ENCODE measurements at places on chromosomes 12 and 14.
A peak's percentile ranks its signal among the peaks of the same experiment; 100 is the strongest.

DNA sequence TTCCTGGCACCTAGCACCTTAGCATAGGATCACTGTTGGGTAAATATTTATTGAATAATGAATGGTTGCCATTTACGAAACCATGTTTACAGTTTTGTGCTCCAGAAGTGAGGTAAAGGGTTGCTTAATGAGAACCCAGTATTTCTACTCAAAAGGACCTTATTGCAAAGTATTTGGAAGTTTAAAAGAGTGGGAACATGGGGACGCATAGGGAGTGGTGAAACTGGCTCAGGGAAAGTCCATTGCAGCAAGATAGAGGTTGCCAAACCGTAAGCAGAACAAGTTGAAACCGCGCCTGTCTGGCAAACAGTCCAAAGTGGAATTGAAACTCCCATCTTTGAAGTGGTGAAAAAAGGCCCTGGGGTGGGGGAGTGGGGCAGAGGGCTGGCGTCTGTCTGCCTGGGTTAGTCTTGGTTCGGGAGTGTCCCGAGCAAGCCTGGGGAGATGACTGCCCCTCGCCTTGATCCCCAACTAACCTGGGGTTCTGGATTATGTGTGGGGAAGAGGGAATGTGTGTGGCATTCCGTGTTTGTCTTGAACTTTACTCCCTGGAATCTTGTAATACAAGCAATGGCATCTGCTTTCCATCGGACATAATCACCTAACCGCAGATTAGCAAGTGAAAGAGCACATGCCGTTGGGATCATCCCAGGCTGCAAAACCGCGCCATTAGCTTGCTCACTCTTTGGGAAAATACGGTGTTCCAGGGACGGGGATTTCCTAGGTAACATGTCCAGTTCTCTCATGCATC, 7.2 kb downstream of the ALDH2 start:
- DNase-seq, result no peak

- DNase-seq, result no peak
Measured at GRCh38 chr12:94805749-94806529, 155.6 kb upstream of the TMCC3 start.

GRCh38 chr14:42715316-42715715, 1108.6 kb downstream of the LRFN5 start:
- no peak for DNase-seq

- no peak for DNase-seq
Measured at GRCh38 chr14:61566537-61567225, 128.6 kb upstream of the HIF1A start.

DNA sequence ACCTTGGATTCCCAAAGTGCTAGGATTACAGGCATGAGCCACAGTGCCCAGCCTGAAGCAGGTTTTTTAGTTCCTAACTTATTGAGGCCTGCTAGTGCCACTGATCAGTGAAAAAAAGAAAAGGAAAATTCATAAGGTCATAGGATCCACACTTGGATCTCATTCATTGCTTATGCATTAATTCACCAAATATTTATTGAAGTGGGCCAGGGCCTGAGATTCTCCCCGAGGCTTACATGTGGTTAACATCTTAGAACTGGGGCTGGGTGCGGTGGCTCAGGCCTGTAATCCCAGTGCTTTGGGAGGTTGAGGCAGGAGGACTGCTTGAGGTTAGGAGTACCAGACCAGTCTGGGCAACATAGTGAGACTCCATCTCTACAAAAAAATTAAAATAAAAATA, 29.5 kb upstream of the MAP1LC3B2 start:
- DNase-seq, result no peak

- DNase-seq, result no peak
Measured at GRCh38 chr12:33322519-33322918, 117.1 kb downstream of the SYT10 start.

- DNase-seq, result peak; percentile 94
Measured at GRCh38 chr12:1912580-1913376, 5.7 kb downstream of the CACNA2D4 start.

- no peak for DNase-seq
Measured at GRCh38 chr14:47346849-47347248, 328.6 kb downstream of the MDGA2 start.

GRCh38 chr14:100290607-100291304, 15.5 kb downstream of the SLC25A29 start:
- no peak for DNase-seq

GRCh38 chr12:28830491-28830890, 318.6 kb upstream of the FAR2 start:
- no peak for DNase-seq

DNA sequence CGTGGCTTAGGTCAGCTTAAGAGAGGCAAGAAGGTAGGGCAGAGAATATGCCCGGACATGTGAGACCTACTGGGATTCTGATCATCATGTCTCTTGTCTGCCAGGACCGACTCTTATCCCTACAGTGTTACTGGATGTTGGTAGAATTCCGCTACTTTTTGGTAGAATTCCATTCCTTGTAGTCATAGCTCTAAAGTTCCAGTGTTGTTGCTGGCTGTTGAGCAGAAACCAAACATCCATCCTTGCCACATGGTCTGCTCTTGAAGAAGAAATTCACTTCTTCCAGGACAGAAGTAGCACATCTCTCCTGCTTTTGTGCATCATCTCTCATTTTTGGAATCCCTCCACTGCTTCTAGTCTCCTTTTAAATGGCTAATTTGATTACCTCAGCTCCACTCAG, 453.7 kb downstream of the RPL10L start:
- no peak for DNase-seq

DNA sequence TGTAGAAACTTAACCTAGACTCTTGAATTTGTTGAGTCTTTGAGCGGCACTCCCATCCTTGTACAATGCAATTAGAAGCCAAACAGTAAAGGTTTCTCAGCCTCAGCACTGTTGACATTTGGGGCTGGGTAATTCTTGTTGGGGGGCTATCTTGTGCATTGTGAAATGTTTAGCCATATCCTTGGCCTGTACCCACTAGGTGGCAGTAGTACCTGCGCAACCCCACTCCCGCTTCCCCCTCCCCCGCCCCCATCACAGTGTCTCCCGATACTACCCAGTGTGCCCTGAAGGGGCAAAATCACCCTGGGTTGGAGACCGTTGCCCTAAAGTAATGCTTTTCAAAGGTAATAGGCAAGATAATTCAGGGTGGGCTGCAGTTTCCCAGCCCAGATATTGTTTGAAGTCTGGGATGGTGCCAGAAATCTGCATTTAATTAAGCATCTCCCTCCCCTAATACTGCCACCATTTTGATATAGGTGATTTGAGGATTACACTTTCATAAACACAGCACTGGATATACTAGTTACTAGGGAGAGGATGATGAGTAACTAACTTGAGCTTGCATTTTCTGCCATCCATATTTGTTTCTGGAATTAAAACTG, 1.8 kb downstream of the COX6A1 start:
- DNase-seq, result peak; percentile 66

DNA sequence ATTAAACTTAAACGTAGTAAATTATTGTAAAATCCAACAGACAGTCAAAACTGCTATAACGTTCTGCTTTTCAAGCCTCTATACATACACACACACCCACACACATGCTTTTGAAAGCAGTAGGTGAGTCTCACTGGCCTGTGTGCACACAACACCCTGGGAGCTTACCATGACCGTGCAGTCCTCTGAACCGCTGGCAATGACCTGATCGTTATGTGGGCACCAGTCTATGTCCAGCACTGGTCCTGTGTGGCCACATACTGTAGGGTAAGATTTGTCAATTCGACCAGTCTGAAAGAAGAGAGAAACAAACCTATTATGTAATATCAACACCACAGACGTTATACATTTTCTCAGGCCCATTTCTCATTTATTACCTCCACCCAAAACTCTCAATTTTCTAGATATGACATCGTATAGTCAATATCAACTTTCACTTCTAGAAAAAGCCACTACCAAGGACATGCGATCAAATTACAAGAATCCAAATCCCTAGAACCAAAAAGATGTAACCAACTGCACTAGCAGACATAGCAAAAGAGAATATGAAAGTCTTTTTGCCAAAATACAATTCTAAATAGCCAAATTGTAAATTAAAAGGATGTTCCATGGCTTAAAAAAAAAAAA, 44.5 kb upstream of the SELPLG start:
- no peak for DNase-seq

GRCh38 chr12:49720214-49720613, 13.0 kb upstream of the FMNL3 start:
- no peak for DNase-seq

GRCh38 chr12:41605545-41606305, 417.6 kb downstream of the PDZRN4 start:
- no peak for DNase-seq

- peak; percentile 79 for DNase-seq
Measured at GRCh38 chr12:106226884-106227640, 20.8 kb downstream of the CKAP4 start.

GRCh38 chr12:47273191-47273626, 193.4 kb upstream of the AMIGO2 start:
- DNase-seq, result no peak

GRCh38 chr12:124248941-124249825, 45.7 kb upstream of the RFLNA start:
- DNase-seq, result no peak

DNA sequence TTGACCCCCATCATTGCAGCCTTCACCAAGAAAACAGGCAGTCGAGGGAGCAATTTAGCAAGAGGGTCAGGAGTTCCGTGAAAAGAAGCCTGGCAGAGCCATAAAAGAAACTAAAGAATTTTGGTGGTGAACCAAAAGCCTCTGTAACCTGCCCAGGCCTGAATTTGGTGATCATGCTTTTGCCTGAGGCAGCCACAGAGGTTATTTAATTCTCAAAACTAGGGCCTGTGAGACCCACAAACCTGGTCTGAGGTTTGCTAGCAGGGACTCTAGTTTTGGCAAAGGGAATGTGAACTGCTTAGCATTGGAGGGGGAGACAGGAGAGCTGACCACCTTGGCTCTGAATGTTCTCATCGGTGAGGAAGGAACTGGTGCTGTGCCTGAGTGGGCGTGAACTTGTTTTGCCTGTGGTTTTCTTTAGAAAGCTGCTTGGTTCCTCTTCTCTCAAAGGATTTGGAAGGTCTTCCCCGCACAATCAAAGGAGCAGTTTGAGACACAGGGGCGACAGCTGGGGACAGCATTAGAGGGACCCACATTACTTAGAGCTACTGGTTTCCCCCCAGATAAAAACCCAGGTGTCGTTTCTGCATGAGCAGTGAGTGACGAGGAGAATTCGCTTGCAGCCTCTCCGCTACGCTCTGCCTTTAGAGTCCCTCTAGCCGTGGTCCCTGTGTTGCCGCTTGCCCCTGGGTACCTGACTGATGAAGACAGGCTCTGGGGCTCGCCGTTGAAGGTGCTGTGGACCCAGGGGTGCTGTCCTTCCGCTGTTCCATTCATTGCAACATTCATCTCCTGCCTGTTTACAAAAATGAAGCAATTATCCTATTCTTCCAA, 12.6 kb upstream of the WNT5B start:
- DNase-seq, result no peak

GRCh38 chr14:51862860-51863259, 2.4 kb downstream of the GNG2 start:
- no peak for DNase-seq

DNA sequence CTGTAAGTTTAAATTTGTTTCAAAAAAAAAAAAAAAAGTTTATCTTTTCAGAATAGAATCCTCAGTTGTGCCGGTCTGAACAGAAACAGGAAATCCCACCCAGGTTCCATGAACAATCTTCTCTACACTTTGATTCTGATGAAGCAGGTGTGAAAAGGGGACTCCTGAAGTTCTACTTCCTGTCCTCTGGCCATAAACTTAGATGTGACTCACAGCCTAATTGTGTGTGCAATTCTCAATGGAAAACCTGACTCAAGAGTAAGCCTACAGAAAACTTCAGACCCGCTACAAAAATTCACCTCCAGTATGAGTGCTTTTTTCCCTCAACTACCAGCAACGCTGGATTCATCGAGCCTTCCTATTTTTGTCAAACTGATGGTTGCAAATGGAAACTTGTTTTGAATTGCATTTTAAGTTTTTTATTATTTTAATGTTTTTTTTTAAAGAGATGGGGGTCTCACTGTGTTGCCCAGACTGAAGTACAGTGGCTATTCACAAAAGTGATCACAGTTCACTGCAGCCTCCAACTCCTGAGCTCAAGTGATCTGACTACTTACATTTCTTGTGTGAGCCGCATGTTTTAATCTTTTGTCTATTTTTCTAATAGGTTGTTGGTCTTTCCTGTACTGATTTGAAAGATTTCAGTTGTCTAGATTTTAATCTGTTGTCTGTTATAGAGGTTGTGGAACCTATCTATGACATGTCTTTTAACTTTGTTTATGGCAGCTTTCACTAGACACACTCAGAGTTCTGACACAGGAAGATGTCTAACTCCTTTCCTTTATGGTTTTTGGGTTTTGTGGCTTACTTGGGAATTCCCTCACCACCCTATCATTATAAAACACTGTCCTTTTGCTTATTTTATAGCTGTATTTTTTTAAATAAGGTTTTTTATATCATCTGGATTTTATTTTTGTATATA, 37.6 kb downstream of the ATG14 start:
- DNase-seq, result no peak

- DNase-seq, result no peak
Measured at GRCh38 chr14:70803321-70804310, 5.7 kb downstream of the MAP3K9 start.

GRCh38 chr12:11578461-11578993, 70.9 kb upstream of the ETV6 start:
- DNase-seq, result no peak

- peak; percentile 48 for DNase-seq
Measured at GRCh38 chr12:107903341-107904061, 129.0 kb downstream of the ASCL4 start.

GRCh38 chr12:19978193-19978592, 390.1 kb upstream of the PDE3A start:
- no peak for DNase-seq

- DNase-seq, result no peak
Measured at GRCh38 chr14:90750701-90751100, 65.5 kb downstream of the TTC7B start.

DNA sequence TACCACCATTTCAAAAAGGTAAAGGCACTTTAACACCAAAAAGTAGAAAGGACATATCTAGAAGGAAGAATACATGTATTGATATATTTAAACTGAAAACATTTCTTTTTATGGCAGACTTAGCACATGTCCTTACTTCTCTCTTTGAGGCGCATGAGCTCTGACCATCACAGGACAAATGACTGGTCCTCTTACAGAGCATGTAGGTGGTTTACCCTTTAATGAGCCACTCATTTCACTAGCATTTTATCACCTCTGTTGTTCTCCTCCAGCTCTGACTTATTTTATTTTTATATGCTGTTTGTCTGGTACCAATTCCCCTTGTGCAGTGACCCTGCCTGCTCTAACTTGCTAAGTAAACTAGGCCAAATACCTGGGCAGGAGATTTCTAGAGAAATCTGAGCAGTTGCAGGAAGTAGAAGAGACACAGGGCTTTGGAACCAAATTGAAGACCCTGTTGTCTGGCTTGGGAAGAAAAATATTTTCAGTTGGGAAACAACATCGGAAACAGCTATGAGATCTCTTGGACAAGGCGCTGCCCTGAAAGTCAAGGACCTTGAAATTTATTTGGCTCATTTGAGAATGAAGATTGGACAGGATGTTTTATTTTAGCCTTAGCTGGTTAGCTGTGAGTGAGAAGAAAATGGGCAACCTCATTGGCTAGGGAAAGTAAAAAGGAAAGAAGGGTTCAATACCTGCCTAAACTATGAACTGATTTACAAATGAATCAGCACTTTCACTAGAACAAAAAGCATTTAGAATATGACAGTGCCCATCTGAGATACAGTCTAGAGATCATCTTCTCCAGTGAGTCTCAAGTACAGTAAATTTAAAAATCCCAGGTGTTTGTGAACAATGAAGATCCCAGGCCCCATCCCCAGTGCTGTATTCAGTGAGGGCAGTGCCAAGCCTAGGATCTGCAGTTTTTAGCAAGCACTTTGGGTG, 374.4 kb downstream of the ZFP36L1 start:
- DNase-seq, result no peak

GRCh38 chr14:82911930-82912329, 1378.3 kb upstream of the SEL1L start:
- DNase-seq, result no peak

Measured in HTR-8/SVneo (cell line).